Peyer's patch (tissue), 4 donors: ENCODE measurements at places on chromosomes 16 and 17. TPM values are rescaled to one million over a fixed set of nuclear protein-coding genes. Genes with fewer than 3 reads are reported as not detected.

The CDYL2 gene
- total RNA-seq: 7.4 TPM

The TELO2 gene
- total RNA-seq: 64.9 TPM

The PROCA1 gene
- 1.7 TPM for total RNA-seq

The MYH3 gene
- 6.3 TPM for total RNA-seq

The CLEC18A gene
- 1.6 TPM for total RNA-seq

The KCNJ12 gene
- 1.7 TPM for total RNA-seq

The NACA2 gene
- total RNA-seq: not detected

The SCGB1C2 gene
- total RNA-seq: not detected

The KRT32 gene
- total RNA-seq: not detected

The SLC47A2 gene
- not detected for total RNA-seq

The CALCOCO2 gene
- 124 TPM for total RNA-seq

The KIF2B gene
- total RNA-seq: not detected

DNA sequence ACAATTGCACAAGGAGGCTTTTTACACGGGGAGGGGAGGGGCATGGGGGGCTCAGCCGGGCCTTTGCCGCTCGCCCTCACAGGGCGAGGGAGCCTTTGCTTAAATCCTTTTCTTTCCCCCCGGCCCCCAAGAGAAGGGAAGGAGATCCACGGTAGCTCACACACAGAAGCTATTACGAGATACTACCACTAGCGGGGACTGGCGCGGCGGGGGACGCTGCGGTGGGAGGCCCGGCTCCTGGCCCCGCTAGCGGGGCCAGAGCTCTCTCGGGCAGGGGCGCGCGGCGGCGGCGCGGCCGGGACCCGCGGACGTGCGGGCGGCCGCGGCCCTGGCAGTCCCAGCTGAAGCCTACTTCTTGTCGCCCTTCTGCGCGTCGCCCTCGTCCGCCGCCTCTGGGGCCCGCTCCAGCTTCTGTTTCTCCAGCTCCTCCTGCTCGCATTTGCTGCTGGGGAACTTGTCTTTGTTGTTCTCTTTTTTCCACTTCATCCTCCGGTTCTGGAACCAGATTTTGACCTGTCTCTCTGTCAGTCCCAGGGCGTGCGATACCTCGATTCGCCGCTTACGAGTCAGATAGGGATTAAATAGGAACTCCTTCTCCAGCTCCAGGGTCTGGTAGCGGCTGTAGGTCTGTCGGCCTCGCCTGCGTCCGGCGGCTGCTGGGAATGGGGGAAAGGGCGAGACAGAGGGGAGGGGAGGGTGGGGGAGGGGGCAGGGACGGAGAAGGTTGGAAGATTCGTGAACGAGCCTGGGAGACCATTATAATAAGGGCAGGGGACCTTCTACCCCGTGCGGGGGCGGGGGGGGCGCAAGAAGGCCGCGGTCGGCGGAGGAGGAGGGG lies 2.0 kb downstream of the HOXB8 start:
- no peak for DNase-seq
- H3K36me3 ChIP-seq: no peaks in the 10 kb centered on the region
- H3K4me3 ChIP-seq: peak overlapping the region; percentile 65
- H3K4me1 ChIP-seq: peaks cover 29% of the 10 kb centered on the region
- peaks cover 16% of the 10 kb centered on the region for H3K27me3 ChIP-seq
- peak overlapping the region; percentile 92 for H3K27ac ChIP-seq

DNA sequence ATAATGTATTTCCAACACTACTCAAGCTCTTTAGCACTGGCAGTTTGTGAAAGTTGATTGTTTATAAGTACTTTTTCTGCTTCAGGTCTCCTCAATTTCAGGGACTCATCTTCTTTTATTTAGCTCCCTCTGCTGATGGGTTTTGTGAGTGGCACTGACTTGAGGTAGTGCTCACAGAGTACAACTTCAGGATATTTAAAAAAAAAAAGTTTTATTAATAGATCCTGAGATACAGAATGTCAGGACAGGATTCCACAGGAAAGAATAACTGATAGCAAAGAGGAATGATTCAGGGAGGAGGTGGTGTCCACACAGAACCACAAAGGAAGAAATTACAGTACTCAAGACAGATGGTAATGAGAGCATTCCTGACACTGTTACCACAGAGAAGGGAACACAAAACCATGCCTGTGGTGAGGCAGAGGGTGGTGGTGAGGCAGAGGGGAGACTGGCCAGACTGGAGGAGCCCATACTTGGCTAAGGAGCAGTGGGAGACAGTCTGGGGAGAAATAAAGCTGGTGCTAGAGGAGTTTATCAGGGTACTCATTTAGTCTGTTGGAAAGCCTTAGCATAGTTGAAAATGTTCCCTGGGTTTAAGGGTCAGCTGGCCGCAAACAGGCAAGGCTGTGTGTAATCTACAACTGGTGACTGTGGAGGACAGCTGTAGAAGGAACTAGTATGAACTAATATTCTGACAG lies 63.7 kb downstream of the SPAG9 start:
- H3K27ac ChIP-seq: peak overlapping the region; percentile 66
- no peaks in the 10 kb centered on the region for H3K4me1 ChIP-seq
- no peak overlapping the region for H3K4me3 ChIP-seq
- H3K27me3 ChIP-seq: no peaks in the 10 kb centered on the region
- no peak for DNase-seq

DNA sequence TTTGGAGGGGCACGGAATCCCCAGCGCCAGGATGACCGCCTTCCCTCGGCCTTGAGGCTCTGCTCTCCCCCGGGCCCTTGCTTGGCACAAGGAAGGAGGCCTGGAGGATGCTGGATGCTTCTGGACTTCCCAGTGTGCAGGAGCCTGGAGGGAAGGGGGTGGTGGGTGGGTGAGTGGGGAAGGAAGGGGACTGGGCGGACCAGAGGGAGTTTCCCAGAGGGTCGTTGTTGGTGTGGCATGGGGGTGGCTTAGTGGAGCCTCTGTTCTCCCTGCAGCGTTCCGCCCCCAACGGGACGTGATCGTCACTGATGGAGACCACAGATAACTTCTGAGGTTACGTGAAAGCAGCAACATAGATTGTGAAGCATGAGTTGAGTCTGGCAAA lies 140.0 kb downstream of the IRF8 start:
- H3K27ac ChIP-seq: no peak overlapping the region
- no peak overlapping the region for H3K4me3 ChIP-seq
- no peaks in the 10 kb centered on the region for H3K4me1 ChIP-seq
- no peaks in the 10 kb centered on the region for H3K27me3 ChIP-seq
- no peaks in the 10 kb centered on the region for H3K36me3 ChIP-seq
- no peak for DNase-seq

- no peak overlapping the region for H3K4me3 ChIP-seq
Observed at GRCh38 chr17:8944748-8945147, 20.8 kb downstream of the PIK3R5 start.

DNA sequence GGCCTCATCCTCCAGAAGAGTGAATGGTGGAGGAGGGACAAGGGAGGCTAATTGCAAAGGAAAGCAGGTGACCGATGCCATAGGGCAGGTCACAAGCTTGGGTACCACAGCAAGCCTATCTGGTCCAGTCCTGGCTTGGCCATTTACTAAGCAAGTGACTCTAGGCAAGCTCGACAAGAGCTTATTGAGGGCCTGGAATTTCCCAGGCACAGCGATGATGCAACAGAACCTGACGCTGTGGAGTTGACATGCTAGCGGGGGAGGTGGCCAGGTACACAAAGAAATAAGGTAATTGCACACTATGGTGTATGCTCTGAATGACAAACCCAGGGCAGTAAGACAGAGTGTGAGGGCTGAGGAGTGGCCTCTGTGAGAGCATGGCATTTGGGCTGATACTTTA lies 98.5 kb downstream of the PGS1 start:
- H3K27ac ChIP-seq: no peak overlapping the region
- no peak for DNase-seq
- H3K4me1 ChIP-seq: no peaks in the 10 kb centered on the region

GRCh38 chr16:84150926-84151325 lies 5.8 kb downstream of the DNAAF1 start:
- no peaks in the 10 kb centered on the region for H3K27me3 ChIP-seq
- H3K4me1 ChIP-seq: no peaks in the 10 kb centered on the region
- H3K36me3 ChIP-seq: no peaks in the 10 kb centered on the region
- no peak for DNase-seq
- no peak overlapping the region for H3K27ac ChIP-seq
- H3K4me3 ChIP-seq: no peak overlapping the region

DNA sequence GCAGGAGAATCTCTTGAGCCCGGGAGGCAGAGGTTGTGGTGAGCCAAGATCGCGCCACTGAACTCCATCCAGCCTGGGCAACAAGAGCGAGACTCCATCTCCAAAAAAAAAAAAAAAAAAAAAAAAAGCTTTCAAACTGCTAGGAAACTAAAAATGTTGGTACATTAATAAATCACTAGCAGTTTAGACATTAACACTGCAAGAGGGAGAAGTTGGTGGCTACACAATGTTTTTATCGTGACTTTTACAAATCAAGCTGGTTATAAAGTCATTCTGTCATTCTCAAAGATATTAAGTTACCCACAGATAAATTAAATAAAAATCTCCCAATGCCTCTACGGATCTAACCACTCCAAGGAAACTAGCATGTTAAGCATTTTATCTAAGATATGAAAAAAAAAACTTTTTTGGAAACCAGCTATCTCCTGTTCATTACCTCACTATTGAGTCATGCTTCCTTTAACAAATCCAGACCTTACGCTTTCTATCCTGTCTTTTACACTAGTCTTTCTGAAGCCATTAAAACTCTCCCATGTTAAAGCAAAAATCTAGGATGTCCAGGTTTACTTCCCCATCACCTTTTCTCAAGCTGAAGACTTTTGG lies 85.9 kb upstream of the SMURF2 start:
- H3K36me3 ChIP-seq: no peaks in the 10 kb centered on the region
- no peaks in the 10 kb centered on the region for H3K4me1 ChIP-seq
- H3K4me3 ChIP-seq: no peak overlapping the region
- H3K27me3 ChIP-seq: no peaks in the 10 kb centered on the region
- no peak for DNase-seq
- no peak overlapping the region for H3K27ac ChIP-seq

GRCh38 chr16:89268987-89269735 lies 51.7 kb downstream of the ZNF778 start:
- no peak for DNase-seq
- no peaks in the 10 kb centered on the region for H3K36me3 ChIP-seq
- H3K27ac ChIP-seq: no peak overlapping the region
- no peak overlapping the region for H3K4me3 ChIP-seq

- H3K27me3 ChIP-seq: no peaks in the 10 kb centered on the region
- peaks cover 5% of the 10 kb centered on the region for H3K4me1 ChIP-seq
- no peak overlapping the region for H3K27ac ChIP-seq
- no peak for DNase-seq
Observed at GRCh38 chr17:46202424-46202823, 9.2 kb upstream of the KANSL1 start.

DNA sequence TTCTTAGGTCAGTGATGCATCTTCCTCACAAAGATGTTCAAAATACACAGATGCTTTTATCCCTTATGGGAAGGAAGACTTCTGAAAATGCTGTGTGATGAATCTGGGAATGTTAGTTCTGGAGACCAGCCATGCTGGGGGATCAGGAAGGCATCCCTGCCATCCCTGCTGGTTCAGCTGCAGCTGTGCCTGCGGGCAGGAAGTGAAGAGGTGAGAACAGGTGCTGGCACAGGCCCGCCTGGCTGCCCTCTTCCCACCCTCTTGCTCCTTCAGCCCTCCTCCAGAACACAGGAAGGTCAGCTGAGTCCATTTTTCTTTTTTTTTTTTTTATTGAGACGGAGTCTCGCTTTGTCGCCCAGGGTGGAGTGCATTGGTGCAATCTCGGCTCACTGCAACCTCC lies 15.2 kb downstream of the RAB11FIP3 start:
- no peak overlapping the region for H3K4me3 ChIP-seq
- H3K27ac ChIP-seq: no peak overlapping the region
- no peaks in the 10 kb centered on the region for H3K4me1 ChIP-seq
- H3K27me3 ChIP-seq: no peaks in the 10 kb centered on the region
- DNase-seq: no peak

- H3K27me3 ChIP-seq: no peaks in the 10 kb centered on the region
- H3K27ac ChIP-seq: no peak overlapping the region
Observed at GRCh38 chr16:56807011-56807675, 57.9 kb upstream of the SLC12A3 start.

GRCh38 chr17:57902117-57902799 lies 52.4 kb upstream of the MRPS23 start:
- H3K36me3 ChIP-seq: no peaks in the 10 kb centered on the region
- peak overlapping the region; percentile 94 for H3K27ac ChIP-seq
- no peak overlapping the region for H3K4me3 ChIP-seq

GRCh38 chr17:3012926-3013581 lies 50.4 kb downstream of the OR1D5 start:
- no peak overlapping the region for H3K27ac ChIP-seq
- no peaks in the 10 kb centered on the region for H3K27me3 ChIP-seq
- H3K4me3 ChIP-seq: no peak overlapping the region

DNA sequence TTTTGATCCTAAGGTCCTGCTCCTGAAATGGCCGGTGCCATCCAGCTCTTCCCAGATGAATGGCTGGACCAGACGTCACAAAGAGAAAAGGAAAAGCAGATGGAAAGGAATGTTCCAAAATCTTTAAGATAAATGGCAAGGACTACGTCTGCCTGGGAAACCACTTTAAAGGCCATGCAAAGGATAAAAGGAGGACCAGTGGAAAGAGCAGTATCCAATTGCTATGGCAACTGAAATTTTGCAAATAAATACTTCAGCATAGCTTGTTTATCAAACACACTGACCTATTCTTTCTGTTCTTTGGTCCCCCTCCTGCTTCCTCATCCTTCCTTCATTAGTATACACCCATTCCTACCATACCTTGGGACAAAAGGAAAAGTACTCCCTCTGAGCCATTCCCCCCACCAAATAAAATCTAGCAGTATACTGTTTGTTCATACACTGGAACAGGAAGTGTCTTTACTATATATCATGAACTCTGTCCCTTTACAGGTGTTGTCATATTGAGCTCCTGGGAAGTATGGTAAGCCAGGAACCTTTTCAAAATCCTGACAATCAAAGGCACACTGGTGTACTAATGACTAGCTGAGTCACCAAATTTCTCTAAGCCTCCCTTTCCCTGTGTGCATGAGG lies 37.2 kb upstream of the NUFIP2 start:
- no peak overlapping the region for H3K27ac ChIP-seq
- H3K27me3 ChIP-seq: no peaks in the 10 kb centered on the region
- H3K4me1 ChIP-seq: no peaks in the 10 kb centered on the region
- no peak for DNase-seq
- no peaks in the 10 kb centered on the region for H3K36me3 ChIP-seq

DNA sequence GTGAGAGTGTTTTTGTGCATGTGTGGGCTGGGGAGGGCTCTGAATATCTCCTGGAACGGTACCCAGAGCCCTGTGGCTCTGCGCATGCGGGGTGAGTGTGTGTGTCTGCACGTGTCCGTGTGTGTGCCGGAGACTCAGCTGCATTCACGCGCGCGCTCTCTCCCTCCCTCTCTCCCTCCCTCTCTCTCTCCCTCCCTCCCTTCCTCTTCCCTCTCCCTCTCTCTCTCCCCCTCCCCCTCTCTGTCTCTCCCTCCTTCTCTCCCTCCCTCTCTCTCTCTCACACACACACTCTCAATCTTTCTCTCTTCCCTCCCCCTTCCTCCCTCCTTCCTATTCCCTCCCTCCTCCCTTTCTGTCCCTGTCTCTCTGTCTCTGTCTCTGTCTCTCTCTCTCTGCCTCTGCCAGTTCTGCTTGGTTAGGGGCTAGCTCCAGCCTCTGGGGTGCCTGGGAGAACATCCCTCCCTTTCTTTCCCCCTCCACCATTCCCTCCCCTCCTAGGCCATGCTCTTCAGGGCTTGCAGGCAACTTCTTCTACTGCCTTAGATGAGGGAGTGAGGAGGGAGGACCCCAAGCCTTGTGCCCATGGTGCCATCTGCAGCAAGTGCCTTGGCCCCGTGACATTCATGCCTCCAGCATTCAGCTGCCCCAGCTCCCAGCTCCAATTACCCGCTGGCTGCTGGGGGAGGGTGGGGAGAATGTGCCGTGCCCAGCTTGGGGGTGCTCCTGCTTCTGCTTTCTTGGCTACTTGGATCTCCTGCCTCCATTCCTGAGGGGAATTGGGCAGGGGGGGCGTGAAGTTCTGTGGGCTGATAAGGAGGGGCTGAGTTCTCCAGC lies 6.4 kb downstream of the THRA start:
- H3K27ac ChIP-seq: peak overlapping the region; percentile 98
- DNase-seq: peak; percentile 94
